ENCODE measurements at places on chromosomes 13 and 19.

GRCh38 chr19:384799-385169 lies 24.2 kb downstream of the C2CD4C start:
- DNase-seq: no peak

- DNase-seq: no peak
These were observed 11.5 kb downstream of the TM6SF2 start for GRCh38 chr19:19261350-19262189.

GRCh38 chr13:53189162-53189561 lies 160.5 kb downstream of the OLFM4 start:
- DNase-seq: no peak

GRCh38 chr19:48807590-48808308 lies 3.1 kb downstream of the BCAT2 start:
- no peak for DNase-seq

DNA sequence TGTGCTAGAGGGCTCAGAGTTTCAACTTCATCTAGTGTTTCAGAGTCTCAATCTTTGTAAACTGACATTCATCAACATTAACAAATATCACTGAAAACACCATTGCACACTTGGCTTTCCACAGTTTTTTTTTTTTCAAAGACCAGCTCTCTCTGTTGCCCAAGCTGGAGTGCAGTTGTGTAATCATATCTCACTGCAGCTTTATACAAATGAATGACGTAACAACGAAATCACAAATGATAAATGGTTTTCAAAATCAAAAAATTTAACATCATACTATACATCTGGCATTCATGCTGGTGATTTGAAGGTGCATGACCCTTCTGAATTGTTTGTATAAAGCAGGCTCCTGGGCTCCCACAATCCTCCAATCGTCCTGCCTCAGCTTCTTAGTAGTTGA lies 248.0 kb upstream of the TMTC4 start:
- DNase-seq: no peak

- DNase-seq: no peak
These were observed 36.5 kb upstream of the NPAS1 start for GRCh38 chr19:46983097-46983496.

GRCh38 chr19:2270157-2270422 lies 11.9 kb downstream of the PEAK3 start:
- no peak for DNase-seq

DNA sequence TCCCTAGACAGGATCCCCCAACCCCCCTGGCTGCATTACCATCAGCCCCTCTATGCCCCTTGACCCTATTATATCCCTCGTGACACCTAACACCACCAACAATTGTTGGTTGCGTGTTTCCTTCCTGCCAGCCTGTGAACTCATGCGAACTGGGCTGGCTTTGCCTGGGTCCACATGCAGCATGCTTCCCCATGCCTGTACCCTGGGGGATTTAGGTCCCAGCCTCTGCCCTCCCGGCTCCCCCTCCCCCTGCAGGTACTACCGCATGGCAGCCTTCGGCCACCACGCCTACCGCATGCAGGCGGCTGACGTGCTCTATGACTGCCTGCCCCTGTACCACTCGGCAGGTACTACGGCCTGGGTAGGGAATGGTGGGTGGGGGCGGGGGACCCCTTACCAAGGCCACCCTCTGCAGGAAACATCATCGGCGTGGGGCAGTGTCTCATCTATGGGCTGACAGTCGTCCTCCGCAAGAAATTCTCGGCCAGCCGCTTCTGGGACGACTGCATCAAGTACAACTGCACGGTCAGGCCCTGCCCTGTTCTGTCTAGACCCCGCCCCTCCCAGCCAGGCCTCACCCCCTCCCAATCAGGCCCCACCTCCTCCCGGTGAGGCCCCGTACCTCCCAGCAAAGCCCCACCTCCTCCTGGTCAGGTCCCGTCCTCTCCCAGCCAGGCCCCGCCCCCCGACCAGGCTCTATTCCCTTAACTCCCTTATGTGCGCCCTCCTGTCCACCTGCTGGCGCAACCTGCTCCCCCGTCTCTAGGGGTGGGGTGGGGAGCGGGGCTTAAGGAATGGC lies 18.5 kb downstream of the SLC27A1 start:
- no peak for DNase-seq

DNA sequence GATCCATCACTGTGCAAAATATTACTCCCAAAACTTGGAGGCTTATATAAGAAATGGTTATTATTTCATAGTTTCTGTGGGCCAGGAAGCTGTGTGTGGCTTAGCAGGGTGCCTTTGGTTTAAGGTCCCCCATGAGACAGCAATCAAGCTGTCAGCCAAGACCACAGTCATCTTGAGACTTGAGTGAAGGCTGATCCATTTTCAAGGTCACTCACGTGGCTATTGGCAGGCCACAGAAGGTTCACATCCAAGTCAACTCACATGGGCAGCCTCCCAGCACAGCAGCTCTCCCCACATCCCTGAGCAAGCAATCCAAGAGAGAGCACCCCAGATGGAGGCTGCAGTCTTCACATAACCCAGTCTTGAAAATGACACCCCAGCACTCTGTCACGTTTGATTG lies 537.4 kb downstream of the MYO16 start:
- DNase-seq: no peak

- DNase-seq: no peak
These were observed 1212.0 kb downstream of the PCDH17 start for GRCh38 chr13:58843567-58843966.

DNA sequence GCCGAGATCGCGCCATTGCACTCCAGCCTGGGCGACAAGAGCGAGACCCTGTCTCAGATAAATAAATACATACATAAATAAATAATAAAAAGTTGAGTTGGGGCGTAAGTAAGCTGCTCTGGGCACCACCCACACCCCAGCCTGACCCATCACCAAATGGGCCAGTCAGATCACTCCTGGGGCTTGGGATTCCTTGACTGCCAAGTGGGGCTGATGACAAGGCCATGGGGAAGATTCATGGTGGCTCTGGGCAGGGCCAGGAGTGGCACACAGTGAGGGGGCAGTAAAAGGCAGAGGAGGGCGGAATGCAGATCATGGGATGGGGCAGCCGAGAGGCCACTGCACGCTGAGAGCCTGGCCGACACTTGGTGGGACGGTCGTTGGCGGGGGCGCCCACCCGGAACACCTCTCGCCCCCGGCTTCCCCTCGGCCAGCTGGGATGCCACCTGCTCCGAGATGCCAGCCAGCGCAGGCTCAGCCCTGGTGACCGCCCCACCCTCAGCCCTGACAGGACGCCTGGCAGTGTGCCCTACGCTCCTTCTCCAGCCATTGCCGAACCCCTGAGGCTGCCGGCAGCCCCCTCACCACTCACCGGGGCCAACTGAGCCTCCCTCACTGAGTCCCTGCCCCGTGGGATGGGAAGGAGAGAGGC lies 10.9 kb downstream of the ZNF653 start:
- DNase-seq: no peak

DNA sequence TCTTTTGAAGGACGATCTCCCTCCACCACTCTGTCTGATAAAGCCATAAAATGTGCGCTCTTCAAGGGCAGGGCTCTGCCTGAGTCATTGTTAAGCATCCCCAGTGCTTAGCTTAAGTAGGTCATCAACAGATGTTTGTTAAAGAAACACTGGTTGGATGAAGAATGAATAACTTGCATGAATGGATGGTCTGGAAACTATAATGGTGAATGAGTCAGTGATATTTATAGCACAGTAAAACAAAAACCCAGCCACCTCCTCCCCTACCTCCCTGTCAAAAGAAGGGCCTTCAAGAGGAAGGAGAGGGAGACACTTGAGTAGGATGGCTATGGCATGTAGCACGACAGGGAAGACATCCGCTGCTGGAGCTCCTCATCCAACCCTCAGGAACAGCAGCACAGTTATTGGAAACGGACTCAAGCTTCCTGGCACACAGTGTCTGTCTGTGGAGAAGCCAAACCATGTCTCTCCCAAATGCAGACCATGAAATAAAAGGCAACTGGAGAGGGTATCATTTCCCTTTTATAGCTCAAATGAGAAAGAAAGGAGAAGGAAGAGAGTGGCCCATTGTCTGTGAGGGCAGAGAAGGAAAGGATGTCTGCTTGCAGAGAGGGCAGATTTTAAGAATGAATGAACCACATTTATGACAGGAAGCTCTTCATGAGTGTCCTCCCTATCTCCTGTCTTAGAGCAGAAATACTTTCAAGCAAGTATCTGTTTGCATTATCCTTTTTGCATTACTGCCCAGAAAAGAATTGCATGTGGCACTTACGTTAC lies 183.5 kb upstream of the UBL3 start:
- DNase-seq: peak; percentile 93

GRCh38 chr13:113137691-113138298 lies 15.2 kb downstream of the F10 start:
- no peak for DNase-seq

DNA sequence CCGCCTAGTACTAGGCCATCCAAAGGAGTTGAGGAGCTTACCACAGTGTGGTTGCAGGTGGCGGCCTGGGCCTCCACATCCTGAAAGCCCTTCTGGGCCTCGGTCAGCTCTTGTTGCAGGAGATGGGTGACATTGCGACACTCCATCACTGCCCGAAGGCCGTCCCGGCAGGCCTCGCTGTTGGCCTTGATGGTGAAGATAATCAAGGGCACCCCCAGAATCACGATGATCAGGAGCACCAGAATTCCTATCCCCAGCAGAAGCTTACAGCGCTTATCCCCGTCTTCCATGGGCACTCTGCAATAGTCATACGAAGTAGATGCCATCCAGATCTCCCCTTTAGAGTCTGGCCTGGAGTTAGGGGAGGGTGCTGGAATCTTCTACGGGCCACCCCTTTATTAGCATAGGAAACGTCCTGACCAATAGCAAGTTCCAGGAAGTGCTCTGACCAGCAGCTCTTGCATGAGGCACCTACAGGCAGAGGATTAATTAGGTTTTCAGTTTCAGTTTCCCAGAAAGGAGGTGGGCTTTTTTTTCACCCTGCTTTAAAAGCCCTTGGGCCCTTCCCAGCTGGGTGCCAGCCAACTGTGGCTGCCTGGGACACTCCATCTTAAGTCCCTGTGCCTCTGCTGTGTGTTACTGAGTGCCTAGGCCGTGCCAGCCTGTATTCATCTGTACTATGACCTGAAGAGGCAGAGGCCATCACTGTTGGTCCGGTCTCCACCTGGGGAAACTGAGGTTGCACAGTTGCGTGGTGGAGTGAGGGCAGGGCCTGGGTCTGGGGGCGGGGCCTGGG lies at the start of gene BST2:
Gene BST2, minus strand, starts transcription at position 381 of the 796 bp plus-strand sequence. Its CDS starts 55 bp downstream, at position 326.
- DNase-seq: peak; percentile 98

GRCh38 chr19:38852231-38853044 lies 2.7 kb upstream of the HNRNPL start:
- DNase-seq: no peak

- DNase-seq: no peak
These were observed 807.1 kb downstream of the DIAPH3 start for GRCh38 chr13:59356607-59357006.

GRCh38 chr13:97429681-97430081 lies 4.3 kb upstream of the RAP2A start:
- DNase-seq: no peak

DNA sequence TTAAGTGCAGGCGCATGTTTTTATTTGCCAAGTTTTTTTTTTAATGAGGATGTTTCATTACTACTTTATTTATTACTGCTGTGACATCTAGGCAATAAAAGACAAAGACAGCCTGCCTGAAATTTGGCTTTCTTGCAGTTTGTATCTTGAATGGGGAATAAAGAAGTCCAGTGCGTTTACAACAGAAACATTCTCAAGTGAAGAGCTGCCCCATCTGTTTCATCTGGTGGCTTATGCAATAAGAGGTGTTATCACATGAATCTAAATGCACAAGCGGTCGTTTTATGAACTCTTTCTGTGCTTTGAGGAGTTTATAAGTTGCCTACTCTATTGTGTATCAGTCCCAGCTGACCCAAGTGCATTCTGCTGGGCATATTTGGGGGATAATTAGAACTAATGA lies 12.6 kb upstream of the MAB21L1 start:
- DNase-seq: no peak

GRCh38 chr19:49631014-49631588 lies 8.8 kb downstream of the RRAS start:
- no peak for DNase-seq

- no peak for DNase-seq
These were observed 3.2 kb upstream of the MAB21L1 start for GRCh38 chr13:35479706-35480105.

DNA sequence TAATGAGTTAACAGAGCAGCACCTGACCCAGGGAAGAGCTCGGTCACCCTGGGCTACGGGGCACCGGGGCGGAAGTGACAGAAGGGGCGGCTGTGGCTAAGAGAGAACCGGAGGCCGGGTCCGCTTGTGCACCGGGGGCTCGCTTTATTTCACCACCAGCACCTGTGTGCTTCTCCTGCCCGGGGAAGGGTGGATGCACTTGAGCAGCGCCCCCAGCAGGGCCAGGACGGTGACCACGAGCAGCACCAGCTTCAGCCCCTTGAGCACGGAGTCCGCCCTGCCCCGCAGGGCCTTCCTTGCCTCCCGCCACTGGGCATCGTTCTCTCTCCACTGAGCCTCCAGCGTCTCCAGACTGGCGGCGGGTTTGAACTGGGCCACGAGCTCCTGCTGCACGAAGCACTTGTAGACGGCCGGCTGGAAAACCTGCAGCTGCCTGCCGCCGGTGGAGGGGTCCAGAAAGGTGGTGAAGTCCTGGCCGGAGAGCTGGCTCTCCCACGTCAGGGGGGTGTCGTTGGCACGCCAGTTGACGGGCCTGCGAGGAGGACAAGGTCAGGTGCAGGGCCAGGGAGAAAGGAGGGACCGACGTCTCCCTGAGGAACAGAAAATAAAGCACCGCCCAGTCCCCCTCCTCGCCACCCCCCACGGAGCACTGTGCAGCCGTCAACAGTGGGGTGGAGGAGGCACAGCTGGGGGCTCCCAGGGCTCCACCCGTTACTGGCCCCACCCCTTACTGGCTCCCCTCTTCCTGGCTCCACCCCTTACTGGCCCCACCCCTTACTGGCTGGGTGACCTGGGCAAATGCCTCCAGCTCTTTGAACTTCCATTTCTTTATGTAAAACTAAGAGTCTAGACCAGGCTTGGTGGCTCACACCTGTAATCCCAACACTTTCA lies 3.6 kb downstream of the FAM187B start:
- DNase-seq: no peak

All from COLO829 (cell line).